ENCODE measurements at places on chromosomes 1 and 21.

DNA sequence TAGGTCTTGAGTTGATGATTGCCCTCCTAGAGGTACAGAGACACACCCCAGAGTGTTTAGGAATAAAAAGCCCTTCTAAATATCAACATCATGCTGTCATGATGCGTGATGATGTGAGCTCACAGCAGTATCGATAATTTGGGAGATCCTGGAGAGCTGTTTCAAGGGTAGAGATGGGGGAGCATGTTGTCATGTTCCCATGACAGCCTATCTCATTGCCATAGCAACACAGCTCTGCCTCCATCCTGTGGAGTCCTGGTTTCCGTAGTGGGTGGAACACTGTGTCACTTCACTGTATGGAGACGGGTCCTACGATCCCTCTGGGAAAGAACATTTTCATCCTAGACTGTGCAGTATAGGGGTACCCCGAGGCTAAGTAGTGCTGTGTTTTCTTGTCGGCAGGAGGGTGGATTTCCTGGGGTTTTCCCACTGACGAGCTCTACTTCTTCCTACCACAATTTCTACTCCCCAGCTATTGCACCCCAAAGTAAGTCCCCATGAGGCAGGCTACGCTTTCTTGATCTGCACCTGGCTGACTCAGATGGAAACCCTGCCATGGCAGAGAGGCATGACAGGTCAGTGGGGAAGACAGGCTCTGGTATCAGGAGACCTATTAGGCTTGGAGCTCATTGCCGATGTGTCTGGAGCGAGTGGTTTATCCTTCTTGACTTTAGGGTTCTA, 7.2 kb downstream of the KISS1 start:
- DNase-seq: no peak

GRCh38 chr1:61491497-61491896, 233.4 kb downstream of the TM2D1 start:
- no peak for DNase-seq

DNA sequence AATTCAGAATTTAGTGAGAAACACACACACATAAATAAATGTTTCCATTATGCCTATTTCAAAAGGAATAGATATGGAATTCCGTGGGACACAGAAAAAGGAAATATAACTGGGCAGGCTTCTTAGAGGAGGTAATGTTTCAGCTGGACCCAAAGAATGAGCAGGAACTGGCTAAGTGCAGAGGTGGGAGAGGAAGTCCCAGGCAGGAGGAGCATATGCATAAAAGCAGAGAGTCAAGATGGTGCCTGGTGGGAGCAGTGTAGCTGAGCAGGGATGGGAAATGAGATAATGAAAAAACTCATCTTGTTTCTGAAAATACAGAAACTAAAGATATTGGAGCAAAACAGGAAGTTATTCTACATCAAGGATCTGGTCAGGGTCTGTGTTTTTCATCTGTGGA, 115.2 kb upstream of the MAGI3 start:
- no peak for DNase-seq

- no peak for DNase-seq
Measured at GRCh38 chr21:38669186-38669585, 136.5 kb upstream of the ETS2 start.

DNA sequence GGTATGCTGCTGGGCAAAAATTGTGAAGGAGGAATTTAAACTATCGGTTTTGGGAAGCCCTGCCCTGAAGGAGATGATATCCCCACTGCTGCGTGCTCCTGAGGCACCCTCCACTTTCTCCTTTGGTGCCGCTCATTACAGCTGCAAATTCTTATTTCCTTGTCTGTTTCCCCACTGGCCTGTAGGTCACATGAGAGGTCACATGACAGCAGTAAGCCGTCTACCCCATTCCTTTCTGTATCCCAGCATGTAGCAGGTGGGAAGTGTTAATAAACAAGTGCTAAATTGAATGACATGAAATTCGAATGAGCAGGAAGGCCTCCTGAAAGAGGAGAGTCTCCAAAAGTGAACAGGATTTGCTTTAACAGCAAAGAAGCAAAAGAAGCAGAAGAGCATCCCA, 58.7 kb downstream of the GRIK3 start:
- DNase-seq: no peak

GRCh38 chr21:35254006-35254764, 205.1 kb upstream of the RUNX1 start:
- DNase-seq: no peak

- DNase-seq: peak; percentile 53
Measured at GRCh38 chr1:221203224-221204054, 324.2 kb downstream of the HLX start.

DNA sequence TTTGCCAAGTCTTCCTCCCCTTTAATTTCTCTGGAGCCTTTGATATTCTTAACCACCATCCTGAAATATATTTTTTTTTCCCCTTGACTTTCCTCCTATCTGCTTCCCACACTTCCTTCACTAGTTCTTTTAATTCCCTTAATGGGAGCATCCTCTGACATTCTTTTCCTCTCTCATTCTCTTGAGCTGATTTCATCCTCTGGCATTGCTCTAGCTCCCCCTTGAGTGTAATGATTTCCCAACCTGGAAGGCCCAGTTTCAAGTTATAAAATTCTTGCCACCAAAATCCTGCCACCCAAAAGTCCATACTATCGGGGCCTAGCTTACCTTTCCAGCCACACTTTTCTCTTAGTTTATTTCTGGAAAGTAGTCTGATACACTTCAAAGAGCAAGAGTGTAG, 39.5 kb upstream of the UBE2U start:
- DNase-seq: no peak

GRCh38 chr1:153404768-153405167, 11.6 kb upstream of the S100A7A start:
- no peak for DNase-seq

GRCh38 chr1:193539731-193540459, 353.5 kb upstream of the B3GALT2 start:
- no peak for DNase-seq

- no peak for DNase-seq
Measured at GRCh38 chr1:30536530-30536929, 186.9 kb downstream of the MATN1 start.

- no peak for DNase-seq
Measured at GRCh38 chr1:232029315-232029714, 402.7 kb downstream of the DISC1 start.

- no peak for DNase-seq
Measured at GRCh38 chr21:19523746-19524145, 1120.2 kb upstream of the TMPRSS15 start.

GRCh38 chr1:23478896-23479665, 4.9 kb downstream of the ASAP3 start:
- DNase-seq: no peak

DNA sequence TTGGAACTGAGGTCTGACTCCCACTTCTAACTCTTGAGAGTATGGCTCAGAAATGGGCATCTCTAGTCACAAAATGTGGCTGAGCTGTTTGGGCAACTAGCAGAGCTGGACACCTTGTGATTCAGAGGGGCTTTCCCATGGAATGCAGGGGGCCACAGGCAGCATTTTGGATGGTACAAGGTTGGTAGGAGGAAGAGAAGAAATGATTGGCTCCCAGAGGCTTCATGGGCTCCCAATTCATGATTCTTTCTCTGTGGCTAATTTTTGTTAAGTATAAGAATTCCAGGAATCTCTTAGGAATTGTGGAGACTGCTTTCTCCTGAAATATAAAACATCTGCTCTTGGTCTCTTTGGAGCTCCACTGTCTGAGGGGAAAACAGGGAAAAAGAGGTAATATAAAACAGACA, 49.7 kb downstream of the PBX1 start:
- DNase-seq: no peak

DNA sequence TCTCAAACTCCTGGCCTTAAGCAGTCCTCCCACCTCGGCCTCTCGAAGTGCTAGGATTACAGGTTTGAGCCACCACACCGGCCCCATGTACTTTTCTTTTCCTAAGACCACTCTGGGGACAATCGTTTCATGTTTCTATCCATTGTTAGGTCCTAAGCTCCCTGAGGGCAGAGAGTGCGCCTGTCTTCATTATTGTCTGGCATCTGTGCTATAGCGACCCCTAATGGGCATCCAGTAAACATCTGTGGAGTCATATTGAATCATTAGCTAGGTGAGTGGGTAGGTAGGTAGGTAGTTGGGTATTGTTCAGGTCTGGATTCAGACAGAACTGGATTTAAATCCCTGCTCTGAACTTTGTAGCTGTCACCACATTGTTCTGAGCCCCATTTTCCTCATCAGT, 66.1 kb downstream of the TMEM53 start:
- DNase-seq: no peak

DNA sequence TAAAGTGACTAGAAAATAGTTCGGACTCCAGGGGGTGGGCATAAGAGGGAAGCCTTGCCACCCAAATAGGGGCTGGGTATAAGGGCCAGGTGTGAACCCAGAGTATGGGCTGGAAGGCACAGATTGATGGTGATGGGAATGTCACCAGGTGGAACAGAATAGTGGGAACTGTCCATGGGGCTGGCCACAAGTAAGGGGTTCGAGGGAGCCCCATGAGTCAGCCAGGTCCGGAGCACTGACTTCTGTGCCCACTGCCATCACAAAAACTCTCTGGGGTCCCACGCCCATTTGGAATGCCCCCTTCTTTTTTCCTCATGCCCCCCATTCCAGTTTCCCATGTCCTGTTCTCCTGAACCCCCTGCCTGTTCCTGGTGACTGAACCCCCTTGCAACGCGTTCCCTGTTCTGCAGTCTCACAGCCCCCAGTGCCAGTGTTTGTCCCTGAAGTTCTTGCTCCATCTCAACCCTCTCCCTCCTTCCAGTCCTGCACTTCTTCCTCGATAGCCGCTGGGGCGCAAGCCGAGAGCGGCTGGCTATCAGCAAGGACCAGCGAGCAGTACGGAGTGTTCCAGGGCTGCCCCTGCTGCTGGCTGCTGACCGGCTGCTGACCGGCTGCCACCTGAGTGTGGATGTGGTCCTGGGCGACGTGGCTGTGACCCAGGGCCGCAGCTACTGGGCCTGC, 7.9 kb downstream of the TRIM46 start:
- no peak for DNase-seq

DNA sequence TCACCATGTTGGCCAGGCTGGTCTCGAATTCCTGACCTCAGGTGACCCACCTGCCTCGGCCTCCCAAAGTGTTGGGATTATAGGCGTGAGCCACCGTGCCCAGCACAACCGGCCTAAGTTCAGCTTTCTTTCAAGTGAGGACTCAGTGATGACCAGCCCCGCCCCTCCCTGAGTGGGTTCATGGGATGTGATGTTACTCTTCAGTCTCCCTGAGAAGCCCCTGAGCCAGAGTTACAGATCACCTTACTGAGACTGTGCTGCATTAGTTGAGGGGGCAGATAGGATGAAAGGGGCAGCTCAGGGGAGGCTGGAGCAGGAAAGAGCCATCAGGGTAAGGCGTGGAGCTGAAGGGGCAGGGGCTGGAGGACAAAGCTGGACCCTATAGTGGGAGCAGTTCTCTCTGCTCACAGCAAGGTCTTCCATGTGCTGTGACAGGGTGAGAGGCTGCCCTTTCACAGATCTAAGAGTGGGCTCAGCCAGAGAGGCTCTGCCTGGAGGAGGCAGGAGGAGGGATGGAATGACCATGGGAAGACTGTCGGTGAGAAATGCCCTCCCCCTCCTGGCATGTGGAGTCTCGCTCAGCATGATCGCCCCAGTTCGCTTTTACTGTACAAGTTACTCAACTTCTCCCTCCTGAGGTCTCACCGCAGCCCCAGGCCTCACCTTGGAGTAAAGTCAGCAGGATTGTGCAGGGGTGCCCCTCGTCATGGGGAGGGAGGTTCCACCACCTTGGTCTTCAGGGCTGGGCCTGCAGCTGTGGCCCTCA, 13.4 kb downstream of the SH2D2A start:
- DNase-seq: no peak

- DNase-seq: no peak
Measured at GRCh38 chr1:55234016-55234415, 18.9 kb upstream of the USP24 start.

DNA sequence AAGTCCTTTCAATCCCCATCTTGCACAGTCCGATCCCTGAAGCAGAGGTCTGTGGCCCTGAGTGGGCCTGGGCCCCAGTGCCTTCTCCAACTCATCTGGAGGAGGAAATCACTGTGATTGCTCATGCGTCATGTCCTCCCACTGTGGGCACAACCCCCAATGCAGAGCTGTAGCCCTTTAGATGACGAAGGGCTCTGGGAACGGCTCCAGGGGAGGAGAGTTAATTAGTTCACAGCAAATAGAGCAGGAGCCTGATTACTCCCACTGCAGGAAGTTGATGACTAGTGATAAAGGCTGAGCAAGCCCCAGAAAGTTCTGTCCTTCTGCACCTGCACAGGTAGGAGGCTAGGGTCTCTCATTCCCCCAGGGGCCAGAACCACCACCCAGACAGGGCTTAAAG, 111.5 kb downstream of the CCDC185 start:
- peak; percentile 26 for DNase-seq

DNA sequence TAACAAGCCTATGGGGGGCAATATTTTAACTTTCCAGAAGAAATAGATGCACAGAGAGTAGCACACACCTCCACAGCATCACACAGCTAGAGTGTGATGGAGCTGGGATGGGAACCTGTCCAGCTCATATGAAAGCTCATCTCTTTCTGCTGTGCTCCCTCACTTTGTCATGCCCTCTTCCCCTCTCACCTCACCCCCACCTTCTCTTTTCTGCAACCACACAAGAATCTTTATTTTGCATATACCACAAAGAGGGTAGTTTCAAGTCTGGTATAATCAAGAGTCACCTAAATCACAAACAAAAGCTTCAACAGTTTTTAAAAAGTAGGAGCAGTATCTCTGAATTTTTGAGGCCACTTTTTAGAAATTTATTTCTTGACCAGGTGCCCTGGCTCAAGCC, 22.6 kb downstream of the FOXD2 start:
- DNase-seq: no peak

DNA sequence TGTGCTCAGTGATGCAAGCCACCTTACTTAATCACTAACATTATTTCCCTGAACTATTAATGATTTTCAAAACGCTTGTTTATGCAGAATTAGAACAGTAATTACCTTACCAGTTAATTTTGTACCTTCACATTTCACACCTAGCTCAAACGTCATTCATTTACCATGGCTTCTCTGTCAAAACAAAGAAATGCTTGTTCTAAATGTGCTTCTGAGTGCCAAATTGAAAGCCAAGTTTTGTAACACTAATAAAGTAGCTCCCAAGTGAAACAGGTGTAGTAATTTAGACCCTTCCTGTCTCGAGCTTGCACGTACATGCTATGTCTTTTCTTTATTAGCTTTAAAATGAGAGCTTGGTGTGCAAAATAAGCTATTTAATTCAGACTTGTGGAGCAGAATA, 533.7 kb upstream of the PKN2 start:
- DNase-seq: no peak

GRCh38 chr21:45154511-45155508, 80.4 kb downstream of the ADARB1 start:
- DNase-seq: no peak

DNA sequence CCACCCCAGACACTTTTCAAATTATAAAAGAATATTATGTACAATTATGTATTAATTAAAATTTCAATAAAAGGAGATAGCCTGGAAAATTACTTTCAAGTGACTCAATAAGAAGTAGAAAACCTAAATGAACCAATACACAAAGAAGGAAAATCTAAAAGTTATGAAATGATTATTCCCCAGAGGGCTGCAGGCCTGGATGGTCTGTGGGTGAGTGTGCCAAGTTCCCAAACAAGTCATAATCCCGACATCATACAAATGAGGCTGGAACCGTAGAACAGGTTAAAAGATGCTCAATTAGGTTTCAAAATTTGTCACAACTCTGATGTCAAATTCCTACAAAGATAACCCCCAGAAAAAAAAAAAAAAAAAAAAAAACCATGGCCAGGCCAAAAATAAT, 12.7 kb downstream of the SPATC1L start:
- DNase-seq: no peak

GRCh38 chr1:31621498-31621820, 4.0 kb downstream of the HCRTR1 start:
- DNase-seq: no peak

GRCh38 chr1:109225711-109226445, 12.2 kb downstream of the SARS1 start:
- DNase-seq: no peak
